PC-9 (cell line): ENCODE measurements at places on chromosomes 13 and 19. TPM values are rescaled to one million over a fixed set of nuclear protein-coding genes. Genes with fewer than 3 reads are reported as not detected.

The KLK10 gene
- total RNA-seq: 28.0 and 28.9 TPM in 2 replicates

The USHBP1 gene
- total RNA-seq: not detected in 2 replicates

GRCh38 chr19:54302257-54302656, 10.7 kb downstream of the LILRA5 start:
- DNase-seq: no peak

DNA sequence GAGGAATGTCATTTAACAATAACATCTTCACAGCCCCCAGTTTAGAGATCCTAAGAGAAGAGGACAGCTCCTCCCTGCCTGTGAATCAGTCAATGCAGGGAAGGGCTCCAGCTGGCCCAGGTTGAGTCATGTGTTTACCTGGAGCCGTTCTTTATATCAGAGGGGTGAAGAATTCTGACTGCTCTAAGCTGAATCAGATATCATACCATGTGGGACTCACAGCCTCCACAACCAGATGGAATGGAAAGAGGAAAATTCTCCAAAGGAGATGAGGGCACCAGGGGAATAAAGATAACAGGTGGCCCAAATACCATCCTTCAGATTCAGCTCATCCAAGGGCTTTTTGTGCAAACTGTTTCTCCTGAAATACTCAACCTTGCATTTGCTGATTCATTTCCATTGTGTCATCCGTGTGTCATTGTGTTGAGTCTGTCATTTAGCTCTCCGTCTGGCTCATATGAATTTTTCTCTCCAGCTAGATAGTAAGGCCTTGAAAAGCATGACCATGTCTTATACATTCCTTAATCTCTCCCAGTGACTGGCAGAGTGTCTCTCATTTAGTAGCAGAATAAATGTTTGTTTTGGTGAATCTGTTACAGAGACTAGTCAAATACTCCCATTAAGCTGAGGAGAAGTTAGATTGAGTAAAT, 217.9 kb downstream of the RFC3 start:
- H3K36me3 ChIP-seq: no peaks in the 10 kb centered on the region
- no peak overlapping the region for H3K4me3 ChIP-seq
- peak; percentile 41 for DNase-seq
- no peaks in the 10 kb centered on the region for H3K27me3 ChIP-seq
- H3K27ac ChIP-seq: peak overlapping the region; percentile 41
- H3K4me1 ChIP-seq: peaks cover 8% of the 10 kb centered on the region; the same call in 1 of the 2 replicates
